T-cell (primary cell): ENCODE measurements at places on chromosomes 3 and 15. TPM values are rescaled to one million over a fixed set of nuclear protein-coding genes. Genes with fewer than 3 reads are reported as not detected.

GRCh38 chr3:59273976-59274375 lies 224.2 kb upstream of the CFAP20DC start:
- H3K27ac ChIP-seq, result no peak overlapping the region
- no peak overlapping the region for H3K4me3 ChIP-seq
- H3K4me1 ChIP-seq, result no peaks in the 10 kb centered on the region
- H3K27me3 ChIP-seq, result no peaks in the 10 kb centered on the region
- DNase-seq, result no peak
- no peaks in the 10 kb centered on the region for H3K36me3 ChIP-seq

DNA sequence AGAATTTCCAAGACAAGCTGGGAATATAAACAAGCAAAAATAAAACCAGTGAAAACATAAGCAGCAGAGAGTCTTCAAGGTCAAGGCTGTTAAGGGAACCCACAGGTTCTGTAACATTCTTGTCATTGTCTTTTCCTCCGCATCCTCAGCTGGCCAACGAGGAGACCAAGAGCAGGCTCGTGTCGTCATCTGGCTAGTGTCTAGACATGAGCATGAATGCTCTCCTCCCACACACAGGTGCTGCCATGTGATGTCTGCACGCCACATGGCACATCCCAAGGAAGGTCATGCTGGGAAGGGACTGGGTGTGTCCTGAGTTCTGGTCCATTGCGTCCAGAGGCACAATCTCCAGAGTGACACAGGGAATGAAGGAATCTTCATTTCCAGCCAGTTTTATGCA lies 156.2 kb downstream of the POLR2M start:
- DNase-seq, result no peak
- no peak overlapping the region for H3K4me3 ChIP-seq
- no peaks in the 10 kb centered on the region for H3K4me1 ChIP-seq
- no peaks in the 10 kb centered on the region for H3K36me3 ChIP-seq

GRCh38 chr15:42375252-42375651 lies 16.0 kb downstream of the CAPN3 start:
- no peaks in the 10 kb centered on the region for H3K4me1 ChIP-seq
- no peak overlapping the region for H3K27ac ChIP-seq
- H3K4me3 ChIP-seq, result no peak overlapping the region
- H3K36me3 ChIP-seq, result no peaks in the 10 kb centered on the region
- no peak for DNase-seq

DNA sequence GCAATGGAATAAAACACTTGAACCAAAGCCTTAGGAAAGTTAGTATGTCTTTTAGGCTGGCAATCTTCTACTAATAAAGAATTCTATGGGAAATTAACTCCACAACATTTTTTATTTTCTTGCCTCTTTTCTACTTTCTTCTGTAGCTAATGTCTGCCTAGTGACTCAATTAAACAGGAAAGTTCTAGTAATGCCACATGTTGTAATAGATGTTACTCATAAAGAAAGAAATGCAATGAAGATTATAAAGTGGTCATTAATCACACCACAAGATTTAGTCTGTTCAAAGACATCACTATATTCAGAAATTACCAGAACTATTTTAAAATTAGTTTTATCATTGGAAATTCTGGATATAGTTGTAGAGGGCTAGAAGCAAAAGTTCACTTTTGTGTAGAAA lies 329.7 kb downstream of the SI start:
- no peak overlapping the region for H3K4me3 ChIP-seq
- no peaks in the 10 kb centered on the region for H3K36me3 ChIP-seq
- no peak for DNase-seq
- no peaks in the 10 kb centered on the region for H3K4me1 ChIP-seq
- no peak overlapping the region for H3K27ac ChIP-seq
- no peaks in the 10 kb centered on the region for H3K27me3 ChIP-seq

DNA sequence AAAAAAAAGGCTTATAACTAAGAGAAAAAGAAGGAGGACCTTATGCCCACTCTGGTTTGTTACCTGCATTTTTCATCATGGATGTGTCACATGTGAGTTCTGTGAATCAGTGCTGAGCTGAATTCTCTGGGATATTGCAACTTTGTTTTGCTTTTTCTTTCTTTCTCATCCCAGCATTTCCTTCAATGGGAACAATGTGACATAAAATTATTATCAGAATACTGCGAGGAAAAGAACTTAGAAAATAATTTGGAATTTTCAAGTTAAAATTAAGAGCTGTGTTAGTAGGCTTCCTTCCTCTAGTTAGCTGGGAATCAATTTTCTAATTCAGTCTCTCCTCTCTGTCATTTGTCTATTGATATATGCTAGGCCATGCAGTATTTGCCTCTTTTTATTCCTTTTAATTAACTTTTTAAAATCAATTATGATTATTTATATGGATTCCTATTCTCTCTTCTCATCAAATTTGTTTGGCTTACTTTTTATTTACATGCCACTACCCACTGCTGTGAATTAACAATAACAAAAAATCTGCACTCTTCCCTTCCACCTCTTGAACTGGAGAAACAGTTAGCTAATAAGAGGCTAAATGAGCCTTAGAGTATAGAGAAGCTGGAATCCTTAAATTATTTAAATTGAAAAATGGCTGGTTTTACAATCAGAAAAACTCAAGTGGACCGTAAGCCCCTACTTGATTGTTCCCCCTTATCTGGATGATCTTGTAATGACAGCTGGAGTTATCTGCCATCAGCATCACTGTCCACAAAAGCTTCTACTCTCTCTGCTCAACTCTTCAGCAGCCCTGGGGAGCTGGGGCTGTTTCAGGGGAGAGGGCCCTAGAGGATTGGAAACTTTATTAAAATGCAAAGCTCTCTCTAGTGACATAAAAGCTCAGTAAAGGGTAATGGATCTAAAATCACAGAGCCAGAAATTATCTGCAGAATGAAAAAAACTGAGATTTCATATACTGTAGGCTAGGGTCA lies 95.3 kb upstream of the SOX2 start:
- H3K4me1 ChIP-seq, result no peaks in the 10 kb centered on the region
- H3K4me3 ChIP-seq, result no peak overlapping the region
- H3K27ac ChIP-seq, result no peak overlapping the region
- no peak for DNase-seq
- no peaks in the 10 kb centered on the region for H3K36me3 ChIP-seq

DNA sequence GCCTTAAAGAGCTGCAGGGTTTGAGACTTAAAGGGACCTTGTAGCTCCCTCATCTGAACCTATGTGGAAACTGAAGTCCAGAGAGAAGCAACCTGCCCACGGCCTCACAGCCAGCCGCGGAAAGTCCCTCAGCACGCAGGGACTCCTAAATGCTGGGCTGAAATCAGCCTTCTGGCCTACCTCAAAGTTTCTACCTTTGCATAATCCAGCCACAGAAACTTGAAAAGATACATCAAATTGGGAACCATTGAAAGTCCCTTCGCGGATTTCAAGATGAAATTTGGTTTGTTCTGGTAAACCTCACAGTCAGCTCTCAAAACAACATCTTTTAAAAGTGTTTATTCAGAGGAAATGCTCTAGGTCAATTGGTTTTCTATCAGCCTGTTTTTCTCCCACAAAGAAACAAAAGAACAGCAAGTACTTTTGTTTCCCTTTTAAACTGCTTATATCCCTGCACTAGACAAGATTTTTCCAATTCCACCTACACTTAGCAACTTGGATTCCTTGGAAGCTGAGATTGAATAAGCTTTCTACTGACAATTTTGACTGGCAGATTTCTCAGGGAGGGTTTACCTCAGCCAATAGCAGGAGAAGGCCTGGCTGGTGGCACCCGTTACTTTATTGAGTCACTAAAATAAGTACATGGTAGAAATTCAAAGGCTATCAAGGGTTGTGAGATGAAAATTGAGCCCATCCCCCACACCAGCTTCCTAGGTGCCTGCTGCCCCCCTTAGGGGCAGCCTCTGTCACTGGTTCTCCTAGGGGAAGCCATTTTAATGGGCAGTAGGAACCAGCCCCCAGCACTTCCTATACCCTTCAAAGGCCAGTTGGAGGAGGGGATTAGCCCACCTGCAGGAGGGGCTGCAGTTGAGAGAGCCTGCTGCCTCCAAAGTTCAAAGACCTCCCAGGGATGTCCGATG lies 171.2 kb downstream of the ADAMTS17 start:
- no peak overlapping the region for H3K27ac ChIP-seq
- no peak overlapping the region for H3K4me3 ChIP-seq
- DNase-seq, result no peak
- H3K36me3 ChIP-seq, result no peaks in the 10 kb centered on the region
- no peaks in the 10 kb centered on the region for H3K27me3 ChIP-seq

GRCh38 chr3:43249405-43249804 lies 36.9 kb upstream of the SNRK start:
- no peak for DNase-seq
- H3K36me3 ChIP-seq, result no peaks in the 10 kb centered on the region
- no peak overlapping the region for H3K4me3 ChIP-seq

- no peaks in the 10 kb centered on the region for H3K27me3 ChIP-seq
- no peak for DNase-seq
- peaks cover 9% of the 10 kb centered on the region for H3K4me1 ChIP-seq
- H3K36me3 ChIP-seq, result no peaks in the 10 kb centered on the region
Measured at GRCh38 chr15:85837011-85837433, 42.3 kb upstream of the KLHL25 start.

DNA sequence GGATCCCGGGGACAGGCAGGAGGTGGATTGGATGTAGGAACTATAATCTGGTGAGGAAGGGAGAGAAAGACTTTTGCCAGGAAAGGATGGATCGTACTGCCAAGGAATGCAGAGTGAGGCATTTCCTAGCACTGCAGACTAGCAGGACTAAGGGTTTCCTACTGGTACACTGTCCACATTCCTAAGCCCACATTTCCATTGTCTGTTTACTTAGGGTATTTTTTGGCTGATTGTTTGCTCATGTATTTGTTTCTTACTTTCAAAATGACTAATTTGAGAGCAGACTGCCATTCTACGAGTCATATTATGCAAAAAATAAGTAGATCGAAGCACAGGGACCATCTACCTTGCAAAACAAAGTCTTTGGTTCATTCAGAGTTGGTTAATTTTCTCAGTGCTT lies 1029.5 kb upstream of the NR2F2 start:
- H3K36me3 ChIP-seq, result no peaks in the 10 kb centered on the region
- H3K27me3 ChIP-seq, result peaks cover 6% of the 10 kb centered on the region
- H3K4me1 ChIP-seq, result peaks cover 3% of the 10 kb centered on the region
- no peak for DNase-seq

GRCh38 chr15:78345396-78346125 lies 5.4 kb downstream of the CRABP1 start:
- no peaks in the 10 kb centered on the region for H3K36me3 ChIP-seq
- H3K4me1 ChIP-seq, result no peaks in the 10 kb centered on the region
- no peak overlapping the region for H3K27ac ChIP-seq
- no peak for DNase-seq
- no peak overlapping the region for H3K4me3 ChIP-seq
- H3K27me3 ChIP-seq, result peaks cover 6% of the 10 kb centered on the region

GRCh38 chr3:169118666-169119370 lies 544.7 kb downstream of the MECOM start:
- H3K27me3 ChIP-seq, result no peaks in the 10 kb centered on the region
- H3K27ac ChIP-seq, result no peak overlapping the region
- no peaks in the 10 kb centered on the region for H3K36me3 ChIP-seq
- no peak for DNase-seq

DNA sequence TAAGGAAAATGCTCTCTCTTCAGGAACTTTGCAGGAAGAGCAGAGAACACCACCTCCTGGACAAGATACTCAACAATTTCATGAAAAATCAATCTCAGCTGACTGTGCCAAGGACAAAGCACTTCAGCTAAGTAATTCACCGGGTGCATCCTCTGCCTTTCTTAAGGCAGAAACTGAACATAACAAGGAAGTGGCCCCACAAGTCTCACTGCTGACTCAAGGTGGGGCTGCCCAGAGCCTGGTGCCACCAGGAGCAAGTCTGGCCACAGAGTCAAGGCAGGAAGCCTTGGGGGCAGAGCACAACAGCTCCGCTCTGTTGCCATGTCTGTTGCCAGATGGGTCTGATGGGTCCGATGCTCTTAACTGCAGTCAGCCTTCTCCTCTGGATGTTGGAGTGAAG lies 200.5 kb downstream of the AKAP13 start:
- H3K27me3 ChIP-seq, result no peaks in the 10 kb centered on the region
- peaks cover 4% of the 10 kb centered on the region for H3K36me3 ChIP-seq
- no peak overlapping the region for H3K4me3 ChIP-seq
- peaks cover 45% of the 10 kb centered on the region for H3K4me1 ChIP-seq

GRCh38 chr3:30637310-30638219 lies 31.2 kb downstream of the TGFBR2 start:
- peaks cover 64% of the 10 kb centered on the region for H3K4me1 ChIP-seq
- no peak overlapping the region for H3K4me3 ChIP-seq
- no peak for DNase-seq
- no peaks in the 10 kb centered on the region for H3K27me3 ChIP-seq

- no peak overlapping the region for H3K4me3 ChIP-seq
- no peaks in the 10 kb centered on the region for H3K4me1 ChIP-seq
- no peak overlapping the region for H3K27ac ChIP-seq
- peaks cover 13% of the 10 kb centered on the region for H3K27me3 ChIP-seq
Measured at GRCh38 chr3:187286467-187287059, 5.0 kb downstream of the MASP1 start.

- no peak overlapping the region for H3K4me3 ChIP-seq
- no peaks in the 10 kb centered on the region for H3K27me3 ChIP-seq
- DNase-seq, result no peak
- H3K4me1 ChIP-seq, result peaks cover 15% of the 10 kb centered on the region
- H3K27ac ChIP-seq, result no peak overlapping the region
Measured at GRCh38 chr15:90960298-90961091, 5.8 kb downstream of the RCCD1 start.

DNA sequence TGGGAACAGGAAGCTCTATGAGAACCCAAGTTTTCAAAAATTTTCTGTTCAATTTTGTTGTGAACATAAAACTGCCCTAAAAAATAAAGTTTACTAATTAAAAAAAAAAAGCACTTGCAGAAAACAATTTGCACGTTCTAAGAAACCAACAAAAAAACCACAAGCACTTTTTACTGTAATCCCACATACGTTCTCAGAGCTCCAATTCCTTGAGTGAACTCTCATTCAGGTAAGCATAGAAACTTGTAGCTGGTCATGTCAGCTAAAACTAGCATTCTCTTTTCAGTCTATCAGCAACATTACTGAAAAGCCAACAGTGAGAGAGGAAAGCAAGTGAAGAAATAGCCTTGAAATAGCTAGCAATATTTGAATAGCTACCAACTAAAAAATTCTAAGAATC lies 11.5 kb upstream of the TMF1 start:
- no peaks in the 10 kb centered on the region for H3K27me3 ChIP-seq
- no peak overlapping the region for H3K4me3 ChIP-seq
- DNase-seq, result no peak

GRCh38 chr3:52068055-52068571 lies 11.7 kb upstream of the DUSP7 start:
- H3K36me3 ChIP-seq, result no peaks in the 10 kb centered on the region
- H3K27me3 ChIP-seq, result peaks cover 7% of the 10 kb centered on the region
- H3K4me1 ChIP-seq, result no peaks in the 10 kb centered on the region
- no peak overlapping the region for H3K27ac ChIP-seq
- DNase-seq, result no peak

- no peaks in the 10 kb centered on the region for H3K36me3 ChIP-seq
- no peaks in the 10 kb centered on the region for H3K4me1 ChIP-seq
- peaks cover 11% of the 10 kb centered on the region for H3K27me3 ChIP-seq
Measured at GRCh38 chr15:94670438-94671034, 439.2 kb downstream of the MCTP2 start.

The BSN gene
- total RNA-seq, result 0.32 TPM

The PLIN1 gene
- total RNA-seq, result 0.76 TPM
